Chondrocyte (in vitro differentiated cells): ENCODE measurements at places on chromosomes 7 and 10. TPM values are rescaled to one million over a fixed set of nuclear protein-coding genes. Genes with fewer than 3 reads are reported as not detected.

Gene SLC18A3
- not detected in 3 replicates for total RNA-seq

Gene HOXA7
- not detected in 3 replicates for total RNA-seq

Gene FAM149B1
- total RNA-seq = 19.4 to 23.7 TPM (median 20.8 TPM) in 3 replicates

Gene PHTF2
- total RNA-seq = 49.7 to 56.1 TPM (median 52.6 TPM) in 3 replicates

Gene C7orf57
- total RNA-seq = not detected in 3 replicates

Gene EIF5AL1
- 0.17 to 0.23 TPM (median 0.20 TPM) in 3 replicates for total RNA-seq
